ENCODE measurements at places on chromosomes 7 and 10.

DNA sequence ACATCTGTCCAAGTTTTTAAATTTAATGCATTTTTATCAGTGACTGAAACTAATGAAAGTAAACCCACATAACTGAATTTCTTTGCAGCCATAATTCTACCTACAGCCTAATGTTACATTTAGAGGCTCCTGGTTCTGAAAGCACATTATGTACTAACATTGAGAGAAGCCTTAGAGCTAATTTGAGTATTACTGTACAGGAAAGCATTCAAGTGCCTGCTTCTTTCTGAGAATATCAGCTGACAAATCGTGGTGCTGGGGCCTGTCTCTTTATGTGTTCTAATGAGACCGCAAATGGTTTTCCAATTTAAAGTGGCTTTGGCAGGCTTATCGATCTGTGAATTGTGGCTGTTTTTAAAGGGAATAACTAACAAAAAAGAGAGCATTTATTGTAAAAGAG lies 32.3 kb upstream of the DGKB start:
- no peak for DNase-seq

DNA sequence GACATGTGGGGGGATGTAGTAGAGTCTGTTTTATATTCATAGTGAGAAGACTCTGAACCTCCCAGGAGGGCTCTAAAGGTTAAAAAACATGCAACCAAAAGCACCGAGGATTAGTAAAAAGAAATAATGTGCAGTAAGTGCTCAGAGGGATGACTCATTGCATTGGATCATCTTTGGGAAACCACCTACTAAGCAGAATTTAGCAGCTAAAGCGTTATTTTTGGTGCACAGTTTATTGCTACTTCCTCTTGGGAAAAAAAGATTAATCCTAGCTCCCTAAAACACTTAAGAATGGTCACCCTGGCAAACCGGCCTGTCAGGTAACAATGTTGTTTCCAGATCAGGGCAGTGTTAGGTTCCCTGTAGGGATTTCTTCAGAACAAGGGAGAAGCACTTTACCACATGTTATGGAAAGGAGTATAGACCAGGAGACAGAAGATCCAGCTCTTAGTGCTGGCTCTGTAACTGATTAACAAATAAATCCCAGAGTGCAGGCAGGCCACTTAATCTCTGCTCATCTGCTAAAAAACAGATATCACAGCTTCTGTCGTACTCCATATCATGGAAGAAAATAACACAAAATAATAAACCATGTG lies 44.8 kb upstream of the FAM133B start:
- peak; percentile 61 for DNase-seq

GRCh38 chr10:43227911-43228782 lies 38.7 kb downstream of the RASGEF1A start:
- no peak for DNase-seq

GRCh38 chr7:101201695-101202602 lies 1.1 kb upstream of the MOGAT3 start:
- peak; percentile 3 for DNase-seq

GRCh38 chr10:107747851-107748250 lies 583.3 kb upstream of the SORCS1 start:
- no peak for DNase-seq

GRCh38 chr7:35571611-35572240 lies 123.2 kb downstream of the HERPUD2 start:
- no peak for DNase-seq

GRCh38 chr10:118850418-118851061 lies 95.8 kb upstream of the CACUL1 start:
- peak; percentile 62 for DNase-seq

Data from adipocyte (in vitro differentiated cells).